ENCODE measurements at places on chromosomes 13 and 19.

DNA sequence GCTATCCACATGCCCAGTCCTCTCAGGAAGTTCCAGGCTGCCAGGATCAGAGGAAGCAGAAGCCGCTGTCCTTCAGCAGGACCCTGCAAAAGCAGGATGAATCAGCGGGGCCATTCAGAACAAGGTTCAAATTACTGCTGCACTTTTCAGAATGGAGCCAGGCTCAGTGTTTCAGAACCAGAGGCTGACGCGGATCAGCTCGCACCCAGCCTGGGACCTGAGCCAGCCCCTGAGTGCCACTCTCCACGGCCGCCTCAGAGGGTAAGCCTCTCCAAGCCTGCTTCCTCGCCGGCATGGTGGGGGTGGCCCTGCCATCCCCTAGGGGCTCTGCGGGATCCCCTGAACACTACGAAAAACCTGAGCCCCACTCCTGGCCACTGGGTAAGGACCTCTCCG, 24.7 kb downstream of the RASA3 start:
- DNase-seq: peak; percentile 56

- DNase-seq: peak; percentile 87
These were observed 104.7 kb downstream of the RGCC start for GRCh38 chr13:41562083-41562482.

DNA sequence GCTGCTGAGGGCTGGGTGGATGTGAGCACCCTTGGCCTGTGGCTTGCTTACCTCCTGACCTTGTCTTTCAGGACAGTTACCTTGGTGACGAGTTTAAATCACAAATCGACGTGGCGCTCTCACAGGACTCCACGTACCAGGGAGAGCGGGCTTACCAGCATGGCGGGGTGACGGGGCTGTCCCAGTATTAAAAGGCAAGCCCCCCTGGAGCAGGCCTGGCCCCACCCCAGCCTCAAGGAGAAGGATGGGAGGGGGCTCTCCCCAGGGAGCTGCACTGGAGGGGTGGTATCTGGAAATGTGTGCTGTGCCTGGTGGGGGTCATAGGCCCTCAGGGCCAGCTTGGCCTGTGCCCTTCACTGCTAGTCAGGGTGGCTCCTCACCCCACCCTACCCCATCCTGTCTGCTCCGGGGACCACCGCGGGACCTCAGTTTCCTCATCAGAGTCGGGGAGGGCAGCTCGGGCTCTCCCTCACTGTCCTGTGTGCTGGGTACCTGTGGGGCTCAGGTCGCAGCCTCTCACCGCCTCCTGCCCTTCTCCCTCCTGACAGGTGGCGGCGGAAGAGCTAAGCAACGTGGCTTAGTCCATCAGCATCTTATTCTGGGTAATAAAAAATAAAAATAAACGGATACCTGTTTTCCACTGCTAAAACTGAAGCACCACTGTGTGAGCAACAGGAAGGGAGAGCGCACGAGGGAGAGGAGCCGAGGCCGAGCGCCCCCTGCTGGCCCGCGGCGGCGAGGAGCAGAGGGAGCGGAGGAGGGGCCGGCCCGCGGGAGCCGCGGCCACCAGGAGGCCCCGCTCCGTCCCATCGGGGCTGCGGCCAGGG, 29.8 kb downstream of the CERS1 start:
- peak; percentile 21 for DNase-seq

- DNase-seq: no peak
These were observed 95.3 kb upstream of the TNFSF11 start for GRCh38 chr13:42478531-42479156.

Data from substantia nigra (tissue), 51 donors.